ENCODE measurements at places on chromosomes 3 and 15.

- no peak for DNase-seq
Measured at GRCh38 chr15:63223463-63223862, 34.1 kb downstream of the RAB8B start.

DNA sequence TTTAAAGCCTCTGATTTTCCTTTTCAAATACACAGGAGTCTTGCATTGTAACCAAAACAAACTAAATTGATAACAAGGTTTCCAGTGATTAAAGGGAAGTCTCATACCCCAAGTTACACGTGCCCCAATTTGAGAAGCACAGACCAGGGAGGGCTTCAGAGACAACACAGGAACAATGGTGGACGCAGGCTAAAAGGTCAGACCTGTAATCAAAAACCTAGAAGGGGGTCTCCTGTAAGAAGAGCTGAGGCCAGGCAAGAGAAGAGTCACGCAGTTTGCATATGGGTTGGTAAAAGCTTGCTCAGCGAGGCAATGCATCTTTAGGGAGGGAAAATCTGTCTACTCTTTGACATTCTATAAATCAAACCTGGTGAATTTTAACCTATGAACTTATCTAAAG lies 58.6 kb upstream of the MCF2L2 start:
- no peak for DNase-seq

DNA sequence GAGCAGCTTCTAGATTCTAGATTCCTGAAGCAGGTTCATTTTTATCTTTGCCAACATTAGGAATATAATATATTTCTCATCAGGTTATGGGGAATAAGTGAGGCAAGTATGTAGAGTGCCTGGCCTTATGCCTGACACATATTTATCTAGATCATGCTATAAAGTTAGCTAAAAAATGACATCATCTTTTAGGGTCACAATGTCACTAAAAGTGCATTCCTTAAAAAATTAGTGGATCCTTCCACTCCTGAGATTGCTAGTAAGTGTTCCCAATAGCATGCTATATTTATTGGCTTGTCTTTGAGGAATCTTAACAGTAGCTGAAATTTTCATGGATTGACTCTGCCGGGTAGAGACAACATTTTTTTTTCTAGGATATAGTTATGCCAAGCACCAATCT lies 305.9 kb upstream of the TMCO5A start:
- no peak for DNase-seq

DNA sequence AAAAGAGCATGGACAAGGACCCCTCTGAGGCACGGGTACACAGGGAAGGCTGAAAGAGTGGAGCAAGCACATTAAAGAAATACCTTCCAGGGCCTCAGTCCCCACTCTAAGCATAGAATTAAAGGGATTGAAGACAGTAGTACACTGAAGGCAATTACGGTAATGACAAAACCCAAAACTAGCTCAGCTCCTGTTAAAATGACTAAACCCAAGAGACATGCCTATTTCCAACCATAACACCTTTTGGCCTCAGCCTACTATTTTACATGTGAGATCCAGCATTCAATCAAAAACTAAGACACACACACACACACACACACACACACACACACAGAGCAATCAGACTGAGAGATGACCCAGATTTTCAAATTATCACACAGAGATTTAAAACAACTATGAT lies 19.8 kb downstream of the MAP4 start:
- no peak for DNase-seq

GRCh38 chr3:111047042-111047441 lies 24.6 kb upstream of the NECTIN3 start:
- DNase-seq: no peak

DNA sequence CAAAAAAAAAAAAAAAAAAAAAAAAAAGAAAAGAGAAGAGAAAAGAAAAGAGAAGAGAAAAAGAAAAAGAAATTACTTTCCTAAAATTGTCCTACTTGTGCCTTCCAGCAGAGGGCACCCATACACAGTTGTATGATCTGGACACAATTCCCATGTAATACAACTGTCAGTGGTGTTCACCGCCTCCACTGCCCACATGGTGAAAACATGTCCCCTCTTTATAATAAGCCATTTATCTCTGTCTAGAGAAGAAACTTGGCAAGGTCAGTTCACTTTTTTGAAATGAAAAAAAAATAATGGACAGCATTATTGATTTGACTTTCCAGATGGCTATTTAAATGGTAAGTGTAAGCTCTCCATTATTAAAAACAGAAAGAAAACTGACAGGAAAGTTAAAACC lies 459.4 kb downstream of the GBE1 start:
- no peak for DNase-seq

GRCh38 chr3:146975476-146975875 lies 370.3 kb upstream of the PLSCR5 start:
- DNase-seq: no peak

GRCh38 chr3:83003917-83004316 lies 1242.5 kb upstream of the GBE1 start:
- DNase-seq: no peak

- DNase-seq: no peak
Measured at GRCh38 chr3:36257158-36257852, 123.0 kb upstream of the STAC start.

GRCh38 chr3:143972155-143972504 lies 507 bp downstream of the DIPK2A start:
- no peak for DNase-seq

DNA sequence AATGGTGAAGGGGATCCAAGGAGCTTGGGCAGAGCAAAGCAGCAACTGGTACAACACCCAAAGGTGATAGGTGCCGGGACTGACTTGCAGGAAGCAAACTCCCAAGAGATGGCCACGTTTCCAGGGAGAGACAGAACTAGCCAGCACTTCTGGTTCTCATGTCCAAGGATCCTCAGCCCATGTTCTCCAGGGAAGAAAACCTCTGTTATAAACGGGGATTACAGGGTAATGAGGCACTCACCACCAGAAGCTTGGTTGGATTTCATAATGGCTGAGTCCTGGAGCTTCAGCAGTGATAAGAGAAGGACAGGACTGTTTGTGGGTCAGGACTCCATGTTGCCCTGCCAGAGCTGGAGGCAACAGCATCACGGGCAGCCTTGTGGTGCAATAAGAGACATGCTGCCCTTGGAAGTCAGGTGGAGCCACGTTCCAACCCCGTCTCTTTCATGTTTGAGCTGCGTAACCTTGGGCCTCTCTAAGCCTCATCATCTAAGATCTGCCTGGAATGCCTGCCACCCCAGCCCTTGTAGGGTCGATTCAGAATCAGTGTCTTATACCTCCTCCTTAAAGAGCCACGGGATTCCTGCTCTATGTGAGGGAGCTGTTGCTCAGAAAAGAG lies 181.0 kb downstream of the ABHD5 start:
- no peak for DNase-seq

GRCh38 chr3:32882603-32883025 lies 64.8 kb downstream of the TRIM71 start:
- no peak for DNase-seq

DNA sequence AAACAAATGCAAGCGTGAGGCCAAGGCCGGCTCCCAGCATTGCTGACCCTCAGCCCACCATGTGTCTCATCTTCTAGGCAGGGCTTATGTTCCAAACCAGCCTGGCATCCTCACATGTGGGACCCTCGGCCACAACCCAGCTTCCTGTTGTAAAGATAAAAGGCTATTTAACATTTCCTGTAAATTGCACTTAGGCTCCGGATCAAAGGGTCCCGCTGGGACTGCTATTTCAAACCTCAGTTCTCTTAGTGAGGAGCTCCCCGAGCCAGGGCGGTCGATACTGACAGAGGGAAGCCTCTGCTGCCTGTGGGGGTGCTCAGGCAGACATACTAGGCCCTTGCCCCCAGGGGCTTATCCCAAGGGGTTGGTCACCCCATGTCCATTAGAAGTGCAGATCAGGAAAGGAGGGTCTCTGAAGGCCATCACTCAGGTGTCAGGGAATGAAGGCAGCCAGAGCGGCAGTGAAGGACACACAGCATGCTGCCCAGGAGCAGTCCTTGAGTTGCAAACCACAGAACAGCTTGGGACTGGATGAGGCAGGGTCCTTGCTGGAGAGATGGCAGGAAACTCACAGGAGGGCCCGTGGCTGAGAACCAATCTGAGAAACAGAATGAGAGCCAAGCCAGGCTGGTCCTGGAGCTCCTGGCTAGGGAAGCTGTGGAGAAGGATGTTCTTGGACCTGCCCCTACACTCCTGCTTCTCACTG lies 239.9 kb downstream of the TLE3 start:
- DNase-seq: no peak

DNA sequence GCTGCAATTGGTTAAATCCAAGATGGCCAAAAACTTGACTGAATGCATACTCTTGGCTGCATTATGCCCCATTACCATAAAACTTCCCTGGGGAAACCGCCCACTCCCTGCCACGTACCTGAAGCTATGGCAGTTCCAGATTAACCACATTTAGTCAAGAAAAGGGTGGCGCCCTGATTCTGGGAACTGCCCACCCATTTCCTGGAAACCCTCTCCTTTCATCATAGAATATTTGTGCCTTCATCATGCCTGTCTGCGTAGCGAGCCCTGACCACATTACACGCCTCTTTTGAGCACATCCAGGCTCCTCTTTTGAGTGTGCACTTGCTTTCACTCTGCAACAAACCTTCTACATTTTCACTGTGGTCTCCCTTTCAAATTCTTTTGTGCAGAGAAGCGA lies 5.2 kb downstream of the LINS1 start:
- peak; percentile 82 for DNase-seq

DNA sequence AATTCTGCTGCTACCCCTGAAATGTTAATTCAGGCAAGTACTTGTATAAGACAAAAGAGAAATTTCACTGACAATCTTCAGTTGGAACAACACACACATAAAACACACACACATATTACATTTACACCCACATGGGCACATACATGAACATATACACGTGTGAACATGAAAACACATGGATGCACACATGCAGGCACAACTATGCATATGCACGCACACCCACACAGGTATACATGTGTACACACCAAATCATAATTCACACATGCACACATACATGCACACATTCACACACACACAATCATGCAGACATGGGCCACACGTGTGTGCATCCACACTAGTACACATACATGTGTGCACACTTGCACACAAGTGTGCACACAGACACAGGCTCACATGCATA lies 277.8 kb downstream of the OCA2 start:
- DNase-seq: no peak

DNA sequence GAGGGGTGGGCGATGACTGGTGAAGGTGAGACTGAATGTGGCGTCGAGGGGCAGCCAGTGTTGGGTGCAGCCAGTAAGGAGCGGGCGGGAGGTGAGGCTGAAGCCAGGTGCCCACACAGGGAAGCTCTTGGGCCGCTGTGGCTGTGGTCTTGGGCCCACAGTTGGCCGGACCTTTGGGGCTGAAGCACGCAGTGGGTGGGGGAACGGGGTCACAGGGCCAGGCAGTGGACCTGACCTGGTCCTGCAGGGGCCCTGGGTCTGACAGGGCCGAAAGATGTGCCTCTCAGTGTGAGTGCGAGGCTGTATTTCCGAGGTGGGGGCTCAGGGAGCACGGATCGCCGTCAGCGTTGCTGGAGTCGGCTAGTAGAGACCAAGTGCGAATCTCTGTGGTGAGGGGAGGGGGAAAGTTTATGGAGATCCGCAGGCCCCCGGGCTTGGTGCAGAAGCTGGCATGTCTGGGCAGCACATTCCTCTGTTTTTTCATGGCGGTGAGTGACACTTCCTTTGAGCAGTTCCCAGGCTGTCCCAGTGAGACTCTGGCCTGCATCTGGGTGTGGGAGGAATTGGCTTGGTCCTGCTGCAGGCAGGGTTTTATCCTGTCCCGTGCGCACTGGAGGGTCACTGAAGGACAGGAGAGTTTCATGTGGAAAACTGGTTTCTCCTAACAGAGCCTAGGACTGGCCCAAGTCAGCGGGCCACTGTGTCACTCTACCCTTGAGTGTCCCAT lies 100.8 kb downstream of the TMEM266 start:
- DNase-seq: no peak

GRCh38 chr3:179147873-179148615 lies at the start of gene PIK3CA:
Gene PIK3CA, plus strand, starts transcription at chr3:179148357. Its CDS starts 50,469 bp downstream, at chr3:179198826.
- DNase-seq: peak; percentile 97

- DNase-seq: no peak
Measured at GRCh38 chr3:100697723-100698285, 11.5 kb upstream of the TFG start.

DNA sequence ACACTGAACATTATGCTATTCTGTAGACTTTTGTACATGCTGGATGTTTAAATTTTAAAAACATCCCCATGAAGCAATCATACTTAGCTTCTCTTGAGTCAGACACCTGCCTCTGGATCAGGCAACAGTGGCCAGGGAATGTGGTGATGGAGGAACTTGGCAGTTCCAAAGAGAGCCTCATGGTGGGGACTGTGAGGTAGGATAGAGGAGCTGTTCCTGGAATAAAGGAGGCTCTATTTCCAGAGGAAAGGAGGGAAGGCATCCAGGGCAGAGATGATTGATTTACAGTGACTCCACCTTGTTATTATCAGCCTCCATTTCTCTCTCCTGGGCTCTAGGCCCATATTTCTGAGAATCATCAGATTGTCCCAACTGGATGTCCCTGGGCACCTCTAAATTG lies 35.0 kb upstream of the ABHD17C start:
- DNase-seq: no peak

GRCh38 chr3:126199256-126199655 lies 18.9 kb upstream of the ALDH1L1 start:
- DNase-seq: no peak

GRCh38 chr3:26484140-26484539 lies 138.4 kb upstream of the LRRC3B start:
- no peak for DNase-seq

DNA sequence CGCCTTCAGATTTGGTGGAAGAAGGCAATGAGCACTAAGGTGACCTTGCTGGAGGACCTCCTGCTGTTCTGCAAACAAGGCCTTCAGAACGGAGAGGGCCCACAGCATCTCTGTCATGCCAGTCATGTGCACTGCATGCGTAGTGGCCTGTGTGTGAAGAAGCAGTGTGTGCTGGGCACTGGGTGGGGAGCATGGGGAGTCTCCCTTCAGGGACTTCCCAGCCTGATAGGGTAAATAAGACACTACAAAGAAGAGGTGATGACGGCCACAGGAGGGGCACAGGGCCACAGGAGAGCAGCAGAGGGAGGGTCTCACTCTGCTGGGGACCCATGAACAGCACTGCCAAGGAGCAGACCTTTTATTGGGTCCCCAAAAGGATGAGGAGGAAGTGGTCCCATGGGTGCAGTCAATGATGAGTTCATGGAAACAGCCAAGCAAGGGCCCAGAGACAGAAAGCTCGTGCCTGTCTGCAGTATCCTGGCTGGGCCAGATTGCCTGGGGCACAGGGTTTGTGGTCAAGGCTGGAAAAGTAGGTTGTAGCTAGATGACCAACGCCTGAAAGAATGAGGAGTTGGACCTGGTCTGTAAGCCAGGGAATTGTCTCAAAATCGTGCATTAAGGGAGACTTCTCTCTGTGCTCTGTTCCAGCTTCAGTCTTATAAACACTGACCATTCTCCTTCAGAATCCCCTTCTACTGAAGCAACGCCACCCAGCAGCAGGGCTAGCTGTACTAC lies 67.8 kb upstream of the SEC61A1 start:
- no peak for DNase-seq
